Left kidney (tissue), 8 donors: ENCODE measurements at places on chromosomes 1 and 21. TPM values are rescaled to one million over a fixed set of nuclear protein-coding genes. Genes with fewer than 3 reads are reported as not detected.

RHEX gene
- polyA plus RNA-seq: 6.2 TPM

GJA9 gene
- 0.76 TPM for polyA plus RNA-seq

OPN3 gene
- 44.3 TPM for polyA plus RNA-seq

DNA sequence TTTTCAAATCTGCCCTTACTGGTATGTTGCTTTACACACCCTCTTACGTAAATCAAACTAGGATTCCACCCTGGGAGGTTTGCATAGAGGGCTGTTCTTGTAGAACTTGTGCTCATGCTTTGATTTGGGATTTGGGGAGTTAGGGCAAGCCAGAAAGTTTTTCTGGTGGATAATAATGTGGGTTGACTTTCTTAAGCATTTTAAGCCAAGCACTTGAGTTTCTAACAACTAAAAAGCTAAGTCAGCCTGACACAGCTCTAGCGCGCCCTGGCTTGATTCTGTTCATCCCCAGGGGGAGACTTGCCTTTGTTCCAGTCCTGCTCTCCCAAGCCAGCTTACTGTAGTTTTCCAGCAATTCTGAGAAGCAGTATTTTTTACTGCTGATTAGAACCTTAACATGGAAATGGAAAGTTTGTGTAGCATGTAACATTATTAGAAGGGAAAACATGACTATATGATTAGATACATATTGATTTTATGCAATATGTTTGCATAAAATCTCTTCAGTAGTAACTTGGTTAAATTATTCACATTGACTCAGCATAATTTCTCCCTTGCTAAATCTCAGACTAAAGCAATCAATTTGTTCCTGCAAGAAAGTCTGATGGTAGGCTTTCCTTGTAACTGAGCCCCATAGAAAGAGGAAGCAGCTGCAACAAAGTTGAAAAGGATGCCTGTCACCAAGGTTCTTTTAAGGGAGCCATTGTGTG lies 11.0 kb upstream of the PGD start:
- peak; percentile 24 for DNase-seq

- DNase-seq: no peak
Observed at GRCh38 chr21:46264046-46264689, 21.2 kb downstream of the MCM3AP start.

DNA sequence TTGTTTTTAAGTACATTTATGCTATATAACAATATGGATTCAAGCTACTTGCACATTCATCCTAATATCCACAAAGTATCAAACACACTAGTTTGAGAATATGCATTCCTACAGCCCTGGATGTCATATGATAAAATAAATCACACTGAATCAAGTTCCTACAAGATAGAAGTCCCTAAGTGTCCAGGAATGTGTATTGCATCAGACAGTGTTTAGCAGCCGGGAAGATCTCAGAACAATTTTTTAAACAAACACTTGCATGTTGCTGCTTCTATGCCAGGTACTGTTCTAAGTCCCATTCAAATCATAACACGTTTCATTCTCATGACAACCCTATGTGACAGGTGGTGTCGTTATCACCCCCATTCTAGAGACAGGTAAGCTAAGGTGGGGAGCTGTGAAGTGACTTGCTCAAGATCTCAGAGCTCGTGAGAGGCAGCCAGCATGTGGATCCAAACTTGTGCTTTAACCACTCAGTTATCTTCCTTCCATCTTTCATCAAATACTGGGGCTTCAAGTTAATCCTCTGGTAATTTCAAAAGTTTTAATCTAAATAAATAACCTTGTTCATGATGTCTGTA lies 68.3 kb upstream of the KIF26B start:
- DNase-seq: no peak

- peak; percentile 59 for DNase-seq
Observed at GRCh38 chr21:31218830-31219608, 125.0 kb downstream of the TIAM1 start.

AK5 gene
- polyA plus RNA-seq: 4.6 TPM

DNA sequence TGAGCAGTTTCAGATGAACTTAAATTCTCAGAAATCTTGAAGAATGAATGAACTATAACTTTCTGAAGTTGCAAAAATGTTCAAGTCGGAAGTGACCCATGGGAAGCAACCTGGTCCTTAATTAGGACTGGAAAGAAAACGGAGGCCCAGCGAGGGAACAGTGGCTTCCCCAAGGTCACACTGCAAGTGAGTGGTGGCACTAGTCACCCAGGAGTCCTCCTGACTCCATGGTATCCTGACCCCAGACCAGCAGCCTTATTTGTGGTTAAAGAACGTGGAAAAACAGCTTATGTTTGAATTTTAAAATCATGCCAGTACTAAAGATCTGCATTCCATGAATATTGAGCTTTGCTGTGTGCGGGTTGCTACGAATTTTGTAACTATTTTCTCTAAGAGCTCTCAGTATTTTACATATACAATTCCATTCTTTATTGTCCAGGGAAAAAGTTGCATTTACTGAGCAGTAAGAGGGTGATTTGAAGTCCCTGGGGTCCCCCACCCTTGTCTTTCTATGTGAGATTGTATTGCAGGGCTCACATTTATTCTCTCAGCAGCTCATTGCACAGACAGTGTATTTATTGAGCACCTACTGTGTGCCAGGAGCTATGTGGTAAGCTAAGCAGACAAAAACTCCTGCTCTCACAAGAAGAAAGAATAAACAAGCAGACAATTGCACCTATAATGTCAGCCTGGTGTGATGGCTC lies 61.6 kb upstream of the ATP5PO start:
- no peak for DNase-seq

DNA sequence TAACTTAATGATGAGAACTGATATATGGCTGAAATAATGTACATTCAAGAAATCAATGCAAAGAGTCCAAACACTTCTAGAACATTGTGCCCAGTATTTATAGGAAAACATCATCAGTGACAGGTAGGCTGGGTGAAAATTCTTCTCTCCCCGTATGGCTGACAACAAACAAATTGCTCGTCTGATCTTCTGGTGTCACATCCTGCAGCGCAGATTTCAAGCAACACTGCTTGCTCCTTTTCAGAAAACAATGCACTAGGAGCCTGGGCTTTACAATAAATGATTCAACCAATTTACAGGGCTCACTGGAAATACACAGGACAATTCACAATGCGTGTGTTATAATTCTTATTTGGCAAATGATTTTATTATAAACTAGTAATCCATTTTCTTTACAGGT lies 185.3 kb downstream of the RERE start:
- DNase-seq: no peak

DNA sequence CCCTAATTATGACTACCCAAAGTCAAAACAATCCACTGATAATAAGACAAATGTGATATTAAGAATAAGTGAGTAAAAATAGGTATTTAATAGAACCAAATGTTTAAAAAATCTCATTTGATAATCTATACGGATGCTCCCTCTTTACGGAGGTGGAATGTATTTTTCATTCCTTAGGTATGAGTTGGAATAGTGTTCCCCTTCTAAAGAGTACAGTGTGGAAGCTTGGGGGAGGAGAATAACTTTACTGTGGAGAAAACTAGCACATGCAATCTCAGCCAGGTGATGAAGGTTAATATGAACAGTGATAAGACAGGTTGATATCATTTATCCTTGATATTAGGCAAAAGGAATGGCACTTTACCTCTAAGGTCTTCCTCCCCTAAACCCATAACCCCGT lies 74.6 kb downstream of the GPR88 start:
- no peak for DNase-seq

GRCh38 chr1:183881387-183882131 lies 76.6 kb downstream of the RGL1 start:
- DNase-seq: peak; percentile 76

- DNase-seq: no peak
Observed at GRCh38 chr1:177561436-177561835, 390.7 kb downstream of the BRINP2 start.

DNA sequence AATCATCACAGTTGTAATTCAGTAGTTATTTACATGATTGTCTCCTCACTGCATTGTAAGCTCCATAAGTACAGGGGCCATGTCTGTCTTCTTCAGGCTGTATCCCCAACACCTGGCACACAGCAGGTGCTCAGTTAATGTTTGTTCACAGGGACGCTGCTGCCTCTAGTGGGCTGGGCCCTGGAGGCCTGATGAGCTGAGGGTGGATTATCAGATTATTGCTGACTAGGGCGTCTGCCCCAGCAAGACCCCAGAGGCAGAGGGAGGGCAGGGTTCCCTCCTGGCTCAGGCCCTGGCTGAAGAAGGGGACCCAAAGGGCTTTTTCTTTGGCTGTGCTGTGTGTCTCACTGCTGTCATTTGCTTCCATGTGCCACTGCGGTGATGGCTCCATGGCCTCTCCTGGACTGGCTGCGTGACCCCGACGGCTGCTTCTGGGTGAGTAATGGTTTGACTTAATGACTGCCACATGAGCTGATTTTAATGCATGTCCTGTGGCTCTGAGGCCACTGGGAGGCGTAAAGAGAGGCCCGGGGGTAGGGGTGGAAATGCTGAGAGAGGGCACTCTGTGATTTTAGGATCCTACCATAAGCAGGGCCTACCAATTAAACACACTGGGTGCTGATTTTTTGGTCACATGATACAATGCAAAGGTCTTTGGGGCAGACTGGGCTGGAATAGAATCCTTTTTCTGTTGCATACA lies 20.8 kb upstream of the EPB41 start:
- no peak for DNase-seq

- no peak for DNase-seq
Observed at GRCh38 chr21:30882866-30883597, 1.7 kb upstream of the KRTAP11-1 start.

CLDN17 gene
- polyA plus RNA-seq: not detected

DNA sequence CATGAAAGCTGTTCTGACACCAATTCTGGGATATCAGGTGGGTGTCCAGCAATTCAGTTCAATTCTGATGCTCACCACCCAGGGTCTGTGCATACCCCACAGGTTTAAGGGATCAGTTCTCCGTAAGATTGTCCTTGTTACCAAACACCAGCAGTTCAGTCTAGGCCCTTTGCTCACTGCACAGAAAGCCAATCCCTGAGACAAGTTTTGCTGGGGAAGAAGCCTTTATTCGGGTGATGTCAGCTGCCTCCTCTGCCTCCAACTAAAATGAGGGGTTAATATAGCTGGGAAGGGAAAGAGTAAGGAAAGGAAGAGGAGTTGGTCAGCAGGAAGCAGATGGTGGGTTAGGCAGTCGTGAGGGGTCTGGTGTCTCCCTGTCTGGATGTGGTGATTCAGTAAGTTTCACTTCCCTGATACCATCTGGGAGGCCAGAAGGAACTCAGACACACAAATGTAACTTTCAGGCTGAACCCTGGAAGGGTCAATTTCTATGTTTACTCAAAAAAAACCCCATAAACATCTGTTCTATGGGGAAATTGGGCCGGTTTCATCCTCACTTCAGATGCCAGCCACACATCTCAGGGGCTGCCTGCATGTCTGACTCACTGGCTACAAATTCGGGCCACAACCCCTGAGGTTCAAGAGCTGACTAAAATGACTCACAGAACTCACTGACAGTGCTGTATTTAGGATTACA lies 83.3 kb upstream of the PGBD5 start:
- no peak for DNase-seq

S100A3 gene
- 0.25 TPM for polyA plus RNA-seq

GRCh38 chr1:162709132-162709860 lies 77.0 kb downstream of the DDR2 start:
- no peak for DNase-seq

- no peak for DNase-seq
Observed at GRCh38 chr21:29237110-29238052, 61.3 kb upstream of the BACH1 start.

- no peak for DNase-seq
Observed at GRCh38 chr1:81703391-81703755, 97.4 kb upstream of the ADGRL2 start.

- no peak for DNase-seq
Observed at GRCh38 chr21:39051588-39051949, 131.7 kb downstream of the PSMG1 start.

DNA sequence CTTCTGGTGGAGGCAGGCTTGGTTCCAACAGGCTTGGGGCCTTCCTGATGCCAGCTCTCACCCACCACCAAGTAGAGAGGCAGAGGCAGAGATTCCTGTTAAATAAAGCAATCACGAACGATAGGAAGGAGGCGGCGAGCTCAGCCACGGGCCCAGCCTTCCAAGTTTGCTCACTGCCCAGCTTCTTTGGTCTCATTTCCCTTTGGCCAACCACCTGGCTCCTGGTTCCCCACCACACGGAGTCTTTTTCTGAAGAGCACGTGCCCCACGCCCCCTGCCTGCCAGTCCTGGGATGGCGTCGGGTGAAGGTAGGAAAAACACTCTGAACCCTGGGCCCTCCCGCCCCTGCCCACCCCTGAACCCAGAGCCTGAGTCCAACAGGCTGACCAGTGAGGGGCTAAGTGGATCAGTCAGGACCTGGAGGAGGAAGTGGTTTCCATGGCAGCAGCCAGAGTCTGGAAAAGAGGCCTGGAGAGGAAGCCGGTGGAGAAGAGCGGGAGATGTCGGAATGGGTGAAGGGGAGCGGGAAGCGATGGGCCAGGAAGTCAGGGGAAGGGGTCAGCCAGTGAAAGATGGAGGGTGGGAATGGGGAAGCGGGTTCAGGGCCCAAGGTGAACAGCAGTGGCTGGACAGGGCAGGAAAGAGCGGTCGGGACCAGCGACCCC lies 158.2 kb upstream of the KLHDC7A start:
- no peak for DNase-seq

DNA sequence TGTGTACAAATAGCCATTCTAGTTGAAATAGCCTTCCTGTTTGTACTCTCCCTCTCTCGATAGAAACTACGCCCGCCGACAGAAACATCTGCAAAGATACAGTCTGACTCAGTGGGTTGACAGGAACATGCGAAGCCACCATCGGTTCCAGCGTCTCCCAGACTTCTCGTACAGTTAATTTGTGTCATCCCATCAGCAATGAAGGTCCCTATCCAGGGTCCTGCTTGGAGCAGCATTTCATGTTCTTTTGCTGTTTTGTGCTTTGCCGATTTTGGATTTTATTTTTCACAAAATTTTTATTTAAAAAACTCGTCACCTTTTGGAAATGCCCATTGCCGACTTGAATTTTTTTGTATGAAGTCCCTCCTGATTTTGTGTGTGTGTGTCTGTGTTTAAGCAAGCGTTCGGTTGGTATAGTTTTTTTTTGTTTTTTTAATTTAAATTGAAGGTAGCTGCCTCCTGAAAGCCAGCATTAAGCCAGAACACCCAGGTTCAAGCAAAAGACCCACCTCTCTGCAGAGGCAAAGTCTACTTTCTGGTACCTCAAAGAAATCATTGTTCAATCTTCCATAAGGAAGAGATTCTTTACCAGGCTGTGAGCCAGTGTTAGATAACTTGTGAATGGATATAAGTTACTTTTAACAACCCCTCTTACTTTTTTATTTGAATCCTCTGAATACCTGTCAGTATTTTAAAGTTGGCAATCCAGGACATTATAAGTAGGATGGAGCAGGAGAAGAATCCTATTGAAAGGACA lies 14.7 kb downstream of the FNDC5 start:
- no peak for DNase-seq

GRCh38 chr1:15107911-15108310 lies 45.6 kb upstream of the TMEM51 start:
- DNase-seq: no peak
